ENCODE measurements at places on chromosomes 13 and 19.

DNA sequence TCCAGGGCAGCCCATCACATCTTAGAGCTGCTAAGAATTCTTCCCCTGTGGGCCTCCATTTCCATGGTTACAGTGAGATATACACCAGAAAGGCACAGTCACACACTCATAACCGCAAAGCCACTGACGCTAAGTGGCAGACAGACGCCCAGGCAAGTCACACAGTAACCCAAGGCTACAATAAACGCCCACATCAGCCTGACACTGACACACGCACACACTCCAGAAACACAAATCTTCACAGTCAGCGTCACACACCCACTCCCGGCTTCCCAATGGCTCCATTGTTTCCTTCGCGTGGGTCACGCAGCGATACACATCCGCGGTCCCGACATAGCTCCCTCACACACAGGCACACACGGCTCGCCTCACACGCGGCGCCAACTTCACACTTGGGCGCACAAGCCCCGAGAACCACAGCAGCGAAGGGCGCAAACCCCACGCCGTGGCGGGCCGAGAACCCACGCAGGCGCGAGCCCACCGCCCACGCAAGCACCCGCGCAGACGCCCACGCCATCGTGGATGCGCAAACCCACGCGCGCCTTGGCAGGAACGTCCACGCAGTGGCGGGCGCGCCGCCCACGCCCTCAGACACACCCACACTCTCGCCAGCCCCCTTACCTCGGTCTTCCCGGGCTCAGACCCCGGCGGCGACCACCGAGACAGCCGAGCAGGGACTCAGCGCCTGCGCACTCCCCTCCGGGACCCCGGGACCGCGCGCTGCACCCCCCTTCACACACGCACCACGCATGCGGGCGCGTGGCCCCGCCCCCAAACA is at the start of gene ZNF667:
Gene ZNF667 (minus strand): TSS at position 695 of the 778 bp plus-strand sequence. CDS start 14,975 bp downstream, outside the sequence.
- DNase-seq, result no peak

DNA sequence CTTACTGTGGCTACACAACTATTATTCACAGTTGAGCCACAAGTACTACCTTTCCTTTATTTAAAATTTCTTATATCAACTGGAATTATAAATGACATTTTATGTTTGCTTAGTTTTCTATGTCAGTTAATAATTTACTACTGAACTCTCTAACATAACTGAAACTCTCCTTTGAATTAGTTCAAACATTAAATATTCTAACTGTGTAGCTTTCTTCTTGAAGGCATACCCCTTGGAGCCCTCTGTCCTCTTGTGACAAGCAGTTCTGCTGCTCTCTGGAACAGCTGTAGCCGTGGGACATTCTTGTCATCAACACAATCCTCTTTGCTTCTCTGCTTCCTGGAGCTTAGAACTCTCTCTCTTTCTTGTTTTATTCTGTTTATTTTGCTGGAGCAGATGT is 244.8 kb downstream of the NHLRC3 start:
- DNase-seq, result no peak

DNA sequence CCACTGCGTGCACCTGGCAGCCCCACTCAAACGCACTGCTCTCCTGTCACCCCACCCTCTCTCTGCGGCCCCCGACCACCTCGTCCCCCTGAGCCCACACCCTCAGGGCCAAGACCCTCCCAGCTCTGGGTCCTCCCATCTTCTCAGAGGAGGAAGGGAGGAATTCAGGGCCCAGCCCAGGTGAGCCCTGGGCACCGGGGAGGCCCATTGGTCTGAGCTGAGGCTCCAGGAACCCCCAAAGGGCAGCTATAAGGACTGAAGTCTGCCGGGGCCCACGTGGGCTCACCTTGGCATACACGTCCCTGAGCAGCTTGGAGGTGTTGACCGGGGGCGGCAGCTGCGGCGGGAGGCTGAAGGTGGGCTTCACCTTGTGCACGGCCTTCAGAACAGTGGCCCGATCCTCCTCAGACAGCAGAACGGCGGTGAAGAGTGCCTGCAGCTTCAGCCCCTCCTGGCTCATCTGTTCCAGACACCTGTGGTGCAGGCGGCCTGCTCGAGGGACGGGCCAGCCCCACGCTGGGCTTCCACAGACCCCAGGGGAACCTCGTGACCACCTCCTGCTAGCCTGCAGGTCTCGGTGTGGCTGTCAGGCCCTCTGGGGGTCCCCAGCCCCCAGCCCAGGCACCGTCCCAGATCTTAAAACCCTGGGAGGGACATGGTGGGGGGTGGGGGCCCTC is 8.8 kb downstream of the POLRMT start:
- no peak for DNase-seq

DNA sequence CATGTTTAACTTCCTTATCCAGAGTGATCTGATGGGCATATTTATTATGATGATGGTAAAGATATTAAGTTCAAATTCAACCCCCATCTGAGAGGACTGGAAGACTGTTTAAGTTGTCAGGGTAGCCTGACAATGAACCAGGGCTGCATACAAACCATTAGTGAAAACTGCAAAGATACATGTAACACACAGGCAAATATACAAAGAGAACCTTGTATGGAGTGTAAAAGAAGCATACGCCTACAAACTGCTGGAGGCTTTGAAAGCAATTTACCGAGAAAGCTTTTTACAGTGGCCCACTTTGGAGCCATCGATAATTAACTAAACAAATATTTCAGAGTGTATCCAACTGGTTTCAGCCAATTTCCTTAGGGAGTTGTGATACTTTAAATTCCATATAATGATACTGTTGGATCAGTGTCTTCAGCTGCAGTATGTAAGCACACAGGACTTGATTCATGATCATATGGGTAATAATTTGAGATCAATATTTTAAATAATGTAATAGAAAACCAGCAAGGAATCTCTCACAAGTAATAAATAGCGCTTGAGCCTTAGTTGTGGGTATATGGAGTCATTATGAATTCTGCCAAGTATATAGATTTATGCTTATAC is 231.5 kb upstream of the SPRY2 start:
- no peak for DNase-seq

GRCh38 chr19:14127176-14127575 is 9.2 kb downstream of the ASF1B start:
- DNase-seq, result no peak

GRCh38 chr13:59409634-59410200 is 754.0 kb downstream of the DIAPH3 start:
- DNase-seq, result no peak

DNA sequence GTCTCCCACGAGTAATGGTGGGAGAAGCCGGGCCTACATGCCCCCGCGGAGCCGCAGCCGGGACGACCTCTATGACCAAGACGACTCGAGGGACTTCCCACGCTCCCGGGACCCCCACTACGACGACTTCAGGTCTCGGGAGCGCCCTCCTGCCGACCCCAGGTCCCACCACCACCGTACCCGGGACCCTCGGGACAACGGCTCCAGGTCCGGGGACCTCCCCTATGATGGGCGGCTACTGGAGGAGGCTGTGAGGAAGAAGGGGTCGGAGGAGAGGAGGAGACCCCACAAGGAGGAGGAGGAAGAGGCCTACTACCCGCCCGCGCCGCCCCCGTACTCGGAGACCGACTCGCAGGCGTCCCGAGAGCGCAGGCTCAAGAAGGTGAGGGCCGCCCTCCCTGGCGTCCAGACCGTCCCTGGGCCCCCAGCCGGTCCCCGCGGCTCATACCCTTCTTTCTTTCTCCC is 1.4 kb upstream of the USF2 start:
- no peak for DNase-seq

DNA sequence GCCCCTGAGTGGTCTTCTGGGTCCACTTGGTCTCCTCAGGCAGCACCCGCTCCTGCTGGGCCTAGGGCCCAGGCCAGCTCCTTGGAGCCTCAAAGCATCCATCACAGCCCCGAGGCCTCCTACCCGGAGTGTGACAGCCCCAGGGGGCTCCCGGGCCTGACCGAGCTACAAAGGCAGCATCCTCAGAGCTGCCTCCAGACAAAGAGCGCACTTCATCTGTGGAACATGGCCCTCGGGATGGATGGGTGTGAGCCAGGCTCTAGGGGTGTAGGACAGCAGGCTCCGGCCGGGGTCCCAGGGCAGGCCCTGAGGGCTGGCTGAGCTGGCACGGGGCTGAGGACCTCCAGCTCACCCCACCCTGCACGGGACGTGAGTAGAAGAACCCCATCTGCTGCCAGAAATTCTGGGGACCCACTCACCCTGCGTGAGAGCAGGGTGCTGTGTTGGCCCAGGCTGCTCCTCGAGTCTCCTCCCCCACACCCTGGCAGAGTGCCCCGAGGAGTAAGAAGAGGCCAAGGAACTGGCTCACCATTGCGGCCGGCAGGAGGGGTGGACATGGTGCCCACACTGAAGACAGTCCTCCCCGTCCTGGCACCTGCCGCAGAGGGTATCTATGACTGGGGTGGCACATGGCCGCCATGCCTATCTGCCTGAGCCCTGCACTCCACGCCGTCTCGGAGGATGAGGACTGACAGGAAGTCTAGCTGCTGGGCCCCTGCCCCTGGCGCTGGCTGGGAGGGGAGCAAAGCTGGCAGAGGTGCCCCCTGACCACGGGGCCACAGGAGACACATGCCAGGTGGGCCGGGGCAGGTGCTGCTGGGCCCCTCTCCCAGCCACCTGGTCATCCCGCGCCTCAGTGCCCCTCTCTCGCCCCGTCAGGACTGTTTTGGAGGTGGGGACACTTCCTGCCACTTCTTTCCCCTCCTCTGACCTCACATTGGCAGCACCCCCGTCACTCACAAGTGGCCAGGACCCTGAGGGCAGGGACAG is 22.3 kb downstream of the CEBPG start:
- DNase-seq, result no peak
